ENCODE measurements at places on chromosomes 7 and 10. TPM values are rescaled to one million over a fixed set of nuclear protein-coding genes. Genes with fewer than 3 reads are reported as not detected.

GRCh38 chr10:69878038-69878437 is 76.3 kb downstream of the COL13A1 start:
- peaks cover 22% of the 10 kb centered on the region for H3K4me1 ChIP-seq
- H3K27me3 ChIP-seq = no peaks in the 10 kb centered on the region
- peaks cover 5% of the 10 kb centered on the region for H3K36me3 ChIP-seq
- no peak for DNase-seq
- H3K27ac ChIP-seq = no peak overlapping the region

DRGX gene
- total RNA-seq = 0.37 TPM

ZNF479 gene
- not detected for total RNA-seq

INHBA gene
- total RNA-seq = 34.5 TPM

CDH23 gene
- not detected for total RNA-seq

DNA sequence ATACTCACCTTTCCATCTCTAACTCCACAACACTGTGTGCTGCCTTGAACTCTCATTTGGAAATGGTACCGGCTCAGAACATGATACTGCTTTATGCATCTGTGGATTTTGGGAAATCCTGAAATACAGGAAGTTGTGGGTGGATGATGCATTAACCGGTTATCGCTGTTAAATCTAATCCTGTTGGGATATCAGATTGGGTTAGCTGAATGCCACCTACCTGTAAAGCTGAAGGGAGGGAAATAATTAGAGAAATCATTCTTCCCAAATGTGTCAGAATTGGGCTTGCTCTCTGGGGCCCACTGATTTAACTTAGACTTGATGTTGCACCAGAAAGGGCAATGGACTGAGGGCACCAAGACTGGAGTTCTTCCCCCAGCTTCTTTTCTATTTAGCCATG is 54.0 kb downstream of the CH25H start:
- no peaks in the 10 kb centered on the region for H3K36me3 ChIP-seq
- no peaks in the 10 kb centered on the region for H3K27me3 ChIP-seq
- DNase-seq = no peak
- H3K27ac ChIP-seq = no peak overlapping the region
- no peak overlapping the region for H3K4me3 ChIP-seq

VPS37D gene
- 3.2 TPM for total RNA-seq

- peak; percentile 60 for DNase-seq
- no peaks in the 10 kb centered on the region for H3K36me3 ChIP-seq
- H3K27me3 ChIP-seq = peaks cover 2% of the 10 kb centered on the region
- no peak overlapping the region for H3K4me3 ChIP-seq
Measured at GRCh38 chr10:72682638-72683037, 9.3 kb upstream of the MCU start.

DNA sequence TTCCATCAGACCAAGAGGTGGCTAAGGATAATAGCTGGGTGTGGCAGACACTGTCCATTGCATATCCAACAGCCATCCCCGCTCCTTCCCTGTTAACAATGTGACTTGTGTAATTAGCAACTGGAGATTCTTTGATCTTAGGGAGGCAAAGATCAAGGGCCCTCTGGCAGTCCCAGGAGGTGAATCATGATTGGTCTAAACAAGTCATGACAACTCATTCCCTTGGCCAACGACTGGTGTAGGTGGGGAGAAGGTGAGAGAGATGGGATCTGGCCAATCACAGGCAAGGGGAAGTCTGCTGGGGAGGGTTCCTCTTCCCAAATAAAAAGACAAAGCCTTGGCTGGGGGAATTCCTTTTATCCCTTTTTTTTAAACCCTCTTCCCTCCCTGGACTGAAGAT is 46.2 kb upstream of the COMTD1 start:
- no peak for DNase-seq
- H3K36me3 ChIP-seq = no peaks in the 10 kb centered on the region
- H3K27me3 ChIP-seq = peaks cover 52% of the 10 kb centered on the region

ANKRD1 gene
- 14.0 TPM for total RNA-seq

SPDYE9 gene
- not detected for total RNA-seq

DNA sequence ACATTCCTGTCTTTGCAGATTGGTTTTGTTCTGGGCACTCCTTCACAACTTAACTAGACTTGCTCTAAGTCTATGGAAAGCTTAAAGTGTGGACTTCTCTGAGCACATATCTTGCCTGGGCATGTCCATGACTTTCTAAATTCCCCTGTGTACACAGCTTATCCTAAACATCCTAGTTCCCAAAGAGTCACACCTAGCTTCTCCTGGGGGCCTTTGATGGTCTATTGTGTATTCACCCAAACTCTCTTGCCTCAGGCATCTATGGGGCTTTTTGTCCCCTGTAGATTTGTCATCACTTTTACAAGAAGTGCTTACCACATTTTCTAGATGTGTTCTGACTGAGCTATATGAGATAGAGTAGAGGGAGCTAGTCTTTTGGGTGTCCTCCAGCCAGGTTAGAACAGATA is 12.2 kb upstream of the ZNF488 start:
- H3K27ac ChIP-seq = peak overlapping the region; percentile 7
- H3K36me3 ChIP-seq = no peaks in the 10 kb centered on the region
- peaks cover 15% of the 10 kb centered on the region for H3K4me1 ChIP-seq
- no peak for DNase-seq

TMEM196 gene
- not detected for total RNA-seq

GRCh38 chr7:86965727-86966120 is 93.7 kb downstream of the ELAPOR2 start:
- no peaks in the 10 kb centered on the region for H3K27me3 ChIP-seq
- H3K36me3 ChIP-seq = no peaks in the 10 kb centered on the region
- no peaks in the 10 kb centered on the region for H3K4me1 ChIP-seq
- DNase-seq = no peak
- no peak overlapping the region for H3K4me3 ChIP-seq

- H3K27ac ChIP-seq = no peak overlapping the region
- H3K4me3 ChIP-seq = no peak overlapping the region
- no peaks in the 10 kb centered on the region for H3K4me1 ChIP-seq
- H3K27me3 ChIP-seq = peaks cover 13% of the 10 kb centered on the region
Measured at GRCh38 chr7:18140943-18141342, 113.3 kb upstream of the PRPS1L1 start.

GRCh38 chr7:140391634-140392033 is 6.7 kb downstream of the SLC37A3 start:
- no peaks in the 10 kb centered on the region for H3K36me3 ChIP-seq
- H3K4me3 ChIP-seq = no peak overlapping the region
- no peak for DNase-seq
- H3K27me3 ChIP-seq = peaks cover 2% of the 10 kb centered on the region
- H3K27ac ChIP-seq = no peak overlapping the region

AGAP5 gene
- total RNA-seq = 2.0 TPM

ARMS2 gene
- not detected for total RNA-seq

DNA sequence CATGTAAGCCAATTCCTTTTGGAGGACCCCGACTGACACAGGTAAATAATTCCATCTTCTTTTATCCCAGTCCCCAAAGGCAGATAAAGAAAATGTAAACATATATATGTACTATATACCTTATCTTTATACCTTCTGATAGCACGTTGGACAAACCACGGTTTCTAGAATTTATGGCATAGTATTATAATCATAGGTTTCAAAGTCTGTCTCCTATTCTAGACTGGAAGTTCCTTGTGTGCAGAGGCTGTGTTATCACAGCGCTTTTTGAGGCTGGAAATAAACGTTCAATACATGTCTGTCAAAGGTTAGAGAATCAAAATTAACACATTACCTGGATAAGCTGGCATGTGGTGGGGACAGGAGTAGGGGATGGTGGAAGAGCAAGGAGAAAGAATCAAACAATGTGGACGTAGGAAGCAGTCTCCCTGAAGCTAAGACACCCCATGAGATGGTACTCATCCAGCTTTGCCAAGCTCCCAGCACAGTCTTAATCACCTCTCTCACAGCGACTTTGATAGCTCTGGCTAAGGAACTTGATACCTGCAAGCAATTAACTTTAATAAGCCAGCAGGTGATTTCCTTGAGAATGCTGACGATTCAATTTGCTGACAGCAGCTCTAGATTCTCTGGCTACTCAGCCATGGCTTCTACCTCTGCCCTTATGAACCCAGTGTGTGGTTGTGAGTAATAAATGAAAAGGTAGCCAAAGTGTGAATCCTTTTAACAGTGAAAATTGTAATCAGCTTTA is 208.4 kb upstream of the LRRTM3 start:
- H3K4me1 ChIP-seq = no peaks in the 10 kb centered on the region
- no peaks in the 10 kb centered on the region for H3K27me3 ChIP-seq
- H3K27ac ChIP-seq = no peak overlapping the region
- no peaks in the 10 kb centered on the region for H3K36me3 ChIP-seq
- H3K4me3 ChIP-seq = no peak overlapping the region
- DNase-seq = no peak

DNA sequence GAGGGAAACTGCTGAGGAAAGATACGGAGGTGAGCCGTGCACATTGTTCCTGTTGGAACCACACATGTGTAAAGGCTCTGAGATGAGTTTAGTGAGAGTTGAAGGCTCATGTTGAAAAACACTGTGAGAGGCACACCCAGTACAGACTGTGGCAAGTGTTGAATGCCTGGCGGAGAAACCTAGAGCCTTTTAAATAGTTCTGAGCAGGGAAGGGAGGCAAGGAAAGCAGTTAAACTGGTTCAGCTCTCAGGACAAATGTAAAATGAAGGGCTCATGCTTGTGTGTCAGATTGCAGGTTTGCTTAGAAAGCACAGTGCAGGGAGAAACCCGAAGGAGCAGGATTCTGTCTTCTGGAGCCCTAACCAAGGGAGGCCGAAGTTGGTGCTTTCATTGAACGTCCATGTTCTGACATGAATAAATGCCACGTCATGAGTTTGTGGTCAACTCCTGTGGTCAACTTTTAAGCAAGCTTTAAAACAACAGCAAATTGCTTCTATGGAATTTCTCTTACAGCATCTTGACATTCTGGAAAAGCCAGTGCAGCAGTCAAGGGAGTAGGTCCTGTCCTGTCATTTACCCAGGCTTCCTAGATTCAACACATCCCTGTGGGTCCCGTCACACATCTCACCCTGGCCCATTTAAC is 650.9 kb upstream of the GALNT17 start:
- DNase-seq = no peak
- H3K4me3 ChIP-seq = no peak overlapping the region
- no peak overlapping the region for H3K27ac ChIP-seq
- H3K27me3 ChIP-seq = no peaks in the 10 kb centered on the region

Measured in HFFc6 (cell line).